ENCODE measurements at places on chromosomes 1 and 21.
A peak's percentile ranks its signal among the peaks of the same experiment; 100 is the strongest.

GRCh38 chr1:100734676-100735075 is 15.1 kb downstream of the VCAM1 start:
- DNase-seq, result no peak

DNA sequence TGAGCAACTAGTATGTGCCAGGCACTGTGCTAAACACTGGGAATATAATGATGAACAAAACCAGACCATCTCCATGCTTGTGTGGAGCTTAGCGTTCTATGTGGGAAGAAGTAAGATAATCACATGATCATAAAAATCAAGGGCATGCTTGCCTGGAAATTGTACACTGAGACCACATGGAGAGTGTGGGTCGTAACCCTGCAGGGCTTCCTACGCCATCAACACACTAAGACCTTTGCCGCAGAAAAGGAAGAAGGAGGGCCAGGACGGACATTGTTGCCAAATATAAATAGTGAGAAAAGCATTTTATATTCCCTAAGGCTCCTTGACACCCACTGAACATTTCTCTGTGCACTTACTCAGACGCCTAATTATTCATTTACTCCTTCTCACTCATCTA is 388.1 kb upstream of the VAMP3 start:
- DNase-seq, result no peak

DNA sequence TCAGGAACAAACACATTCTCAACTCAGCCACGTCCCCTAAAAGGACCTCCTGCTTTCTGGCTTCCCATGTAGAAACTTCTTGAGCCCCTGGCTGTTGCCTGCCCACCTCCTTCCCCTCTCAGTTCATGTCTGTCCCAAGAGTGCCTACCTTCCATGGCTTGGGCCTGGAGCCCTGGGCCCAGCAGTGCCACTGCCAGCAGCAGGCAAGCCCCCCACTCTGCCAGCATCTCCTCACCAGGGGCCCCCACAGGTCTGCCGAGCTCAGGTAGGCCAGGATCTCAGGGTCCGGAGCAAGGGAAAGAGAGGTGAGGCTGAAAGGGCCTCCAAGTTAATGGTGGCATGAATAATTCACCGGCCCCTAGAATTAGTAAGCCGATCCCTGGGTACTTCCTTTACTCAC is at the start of gene CDCP2:
TSS of gene CDCP2 (minus strand) at position 305 of the 400 bp plus-strand sequence. CDS start at position 227, 78 bp downstream.
- no peak for DNase-seq

DNA sequence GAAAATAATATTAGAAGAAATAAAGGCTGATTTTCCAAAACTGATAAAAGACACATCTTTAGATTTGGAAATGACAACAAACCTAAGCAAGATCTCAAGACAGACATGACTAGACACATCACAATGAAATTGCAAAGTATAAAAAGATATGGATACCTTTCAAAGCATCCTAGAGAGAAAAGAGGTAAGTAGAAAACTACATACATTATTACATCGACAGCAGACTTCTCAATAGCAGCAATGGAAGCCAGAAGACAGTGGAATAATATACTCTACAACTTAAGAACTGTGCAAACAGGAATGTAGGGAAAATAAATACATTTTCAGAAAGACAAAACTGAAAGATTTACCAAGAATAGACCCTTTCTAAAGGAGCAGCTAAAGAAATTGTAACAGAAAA is 50.2 kb downstream of the DENND1B start:
- DNase-seq, result no peak

GRCh38 chr1:154972517-154973343 is 1.8 kb upstream of the CKS1B start:
- DNase-seq, result no peak

DNA sequence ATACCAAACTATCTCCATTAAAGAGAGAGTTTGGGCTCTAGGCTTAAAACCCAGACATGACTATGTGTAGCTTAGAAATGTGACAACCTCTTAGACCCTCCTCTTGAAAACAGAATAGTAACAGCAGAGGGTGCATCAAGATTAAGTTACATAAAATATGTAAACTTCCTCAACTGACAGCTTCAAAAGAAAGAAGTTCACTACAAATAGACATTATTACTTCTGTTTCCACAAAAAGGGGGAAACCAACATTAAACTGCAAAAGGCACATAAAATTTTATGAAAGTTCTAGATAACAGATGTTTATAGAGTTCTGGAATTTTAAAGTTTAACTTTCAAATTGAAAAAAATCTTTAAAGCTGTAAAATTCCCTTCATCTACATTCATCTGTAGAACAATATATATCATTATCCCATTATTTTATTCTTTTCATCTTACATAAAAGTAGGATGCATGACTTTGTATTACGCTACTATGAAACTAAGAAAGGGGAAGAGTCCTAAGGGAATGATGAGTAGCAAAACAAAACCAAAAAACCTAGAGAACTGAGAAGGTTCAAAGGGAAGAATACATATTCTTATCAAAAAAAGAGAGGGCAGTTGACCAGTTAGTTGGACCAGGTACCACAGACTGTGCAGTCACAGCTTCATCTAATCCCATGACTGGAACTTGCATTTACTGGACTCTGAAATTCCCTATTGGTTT is 177.0 kb downstream of the SIPA1L2 start:
- DNase-seq, result peak; percentile 48

DNA sequence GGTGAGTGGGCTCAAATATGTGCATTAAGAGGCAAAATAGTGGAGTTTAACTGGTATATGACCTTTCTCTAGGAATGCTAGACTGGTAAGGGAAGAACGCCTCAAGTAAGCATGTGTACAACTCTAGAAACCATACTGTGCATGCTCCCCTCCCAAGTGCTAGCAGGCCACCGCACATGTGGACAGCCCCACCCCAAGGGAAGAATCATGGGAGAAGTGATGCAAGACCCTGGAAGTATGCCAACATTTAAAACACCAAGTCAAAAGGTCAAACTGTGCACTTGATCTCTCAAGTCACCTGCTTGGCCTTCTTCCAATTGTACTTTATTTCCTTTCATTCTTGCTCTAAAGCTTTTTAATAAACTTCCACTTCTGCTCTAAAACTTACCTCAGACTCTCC is 120.4 kb downstream of the WDR3 start:
- no peak for DNase-seq
